Tibial nerve (tissue), 4 donors: ENCODE measurements at places on chromosomes 12 and 14. TPM values are rescaled to one million over a fixed set of nuclear protein-coding genes. Genes with fewer than 3 reads are reported as not detected.

Gene KRT77
- not detected for total RNA-seq

Gene IL31
- not detected for total RNA-seq

DNA sequence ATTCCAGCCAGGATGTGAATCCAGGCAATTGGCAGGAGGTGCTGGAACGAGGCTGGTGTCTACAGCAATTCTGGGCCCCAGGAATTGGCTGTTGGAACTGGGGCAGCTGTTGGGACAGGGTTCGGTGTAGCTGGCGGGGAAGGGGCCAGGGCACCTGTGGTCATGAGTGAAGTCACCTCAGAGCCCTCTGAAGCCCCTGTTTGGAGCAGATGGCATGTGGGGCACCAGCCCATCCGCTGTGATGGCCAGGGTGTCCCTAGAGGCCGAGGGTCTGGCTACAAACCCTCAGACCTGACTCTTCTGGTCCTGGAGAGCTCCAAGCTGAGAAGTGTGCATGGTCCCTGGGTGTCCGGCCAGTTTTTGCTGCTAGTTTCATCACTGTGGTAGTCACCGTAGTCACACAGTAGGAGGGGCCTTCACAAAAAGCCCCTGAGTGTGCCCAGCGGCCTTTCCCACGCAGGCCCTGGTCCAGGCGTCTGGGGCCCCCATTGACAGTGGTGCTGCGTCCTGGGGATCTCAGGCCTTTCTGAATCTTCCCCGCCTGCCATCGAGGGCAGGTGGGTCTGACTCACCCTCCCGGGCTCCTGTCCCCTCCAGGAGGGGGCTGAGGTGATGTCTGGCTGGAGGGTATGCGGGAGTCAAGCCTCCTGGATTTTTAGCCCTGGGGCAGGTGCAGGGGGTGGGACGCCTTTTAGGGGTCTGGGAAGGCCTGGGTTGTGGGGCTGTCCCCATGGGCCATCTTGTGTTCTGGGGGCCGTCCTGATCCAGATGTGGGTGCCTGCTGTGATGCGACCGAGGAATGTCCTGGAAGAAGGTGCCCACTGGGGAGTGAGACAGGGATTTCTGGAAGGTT lies 368.0 kb downstream of the TMEM121 start:
- H3K4me1 ChIP-seq: no peaks in the 10 kb centered on the region
- no peaks in the 10 kb centered on the region for H3K36me3 ChIP-seq
- H3K27ac ChIP-seq: no peak overlapping the region
- no peak for DNase-seq
- H3K4me3 ChIP-seq: no peak overlapping the region

DNA sequence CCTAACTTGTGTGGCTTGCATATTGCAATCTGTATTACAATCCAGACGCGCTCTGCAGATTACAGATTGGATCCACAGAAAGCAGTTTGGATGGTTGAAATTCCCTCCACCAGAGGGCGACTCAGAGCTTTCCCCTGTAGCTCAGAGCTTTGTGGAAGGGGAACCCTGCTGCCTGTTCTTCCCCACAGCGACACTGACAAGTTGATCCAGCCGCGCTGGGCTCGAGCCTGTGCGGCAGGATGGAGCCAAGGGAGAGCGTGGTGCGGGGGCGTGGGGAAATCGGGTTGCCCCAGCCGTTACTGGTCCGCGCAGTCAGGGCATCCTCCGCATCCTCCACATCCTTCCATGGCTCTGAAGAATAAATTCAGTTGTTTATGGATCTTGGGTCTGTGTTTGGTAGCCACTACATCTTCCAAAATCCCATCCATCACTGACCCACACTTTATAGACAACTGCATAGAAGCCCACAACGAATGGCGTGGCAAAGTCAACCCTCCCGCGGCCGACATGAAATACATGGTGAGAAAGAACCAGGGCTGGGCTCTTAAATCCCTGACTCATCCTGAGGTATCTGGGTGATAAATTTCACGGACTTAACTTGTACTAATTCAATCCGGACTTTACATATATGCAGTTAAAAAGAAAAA lies at the start of gene GLIPR1L1:
TSS of gene GLIPR1L1 (plus strand) at position 287 of the 647 bp plus-strand sequence. CDS start at position 346, 59 bp downstream.
- H3K4me1 ChIP-seq: peaks cover 19% of the 10 kb centered on the region
- H3K27ac ChIP-seq: no peak within 1 kb of the TSS
- H3K36me3 ChIP-seq: no peaks in the 10 kb centered on the region
- peak; percentile 84 for DNase-seq

GRCh38 chr14:95494456-95494855 lies 22.0 kb downstream of the SYNE3 start:
- H3K27ac ChIP-seq: no peak overlapping the region
- peaks cover 72% of the 10 kb centered on the region for H3K4me1 ChIP-seq
- no peak overlapping the region for H3K4me3 ChIP-seq

- DNase-seq: no peak
- no peaks in the 10 kb centered on the region for H3K36me3 ChIP-seq
- no peaks in the 10 kb centered on the region for H3K27me3 ChIP-seq
- no peaks in the 10 kb centered on the region for H3K4me1 ChIP-seq
- H3K4me3 ChIP-seq: no peak overlapping the region
- H3K27ac ChIP-seq: no peak overlapping the region
Observed at GRCh38 chr12:28640519-28640918, 450.3 kb downstream of the CCDC91 start.

GRCh38 chr12:62722971-62723680 lies 211.8 kb downstream of the PPM1H start:
- no peaks in the 10 kb centered on the region for H3K27me3 ChIP-seq
- no peak overlapping the region for H3K4me3 ChIP-seq
- no peak for DNase-seq
- no peaks in the 10 kb centered on the region for H3K4me1 ChIP-seq

DNA sequence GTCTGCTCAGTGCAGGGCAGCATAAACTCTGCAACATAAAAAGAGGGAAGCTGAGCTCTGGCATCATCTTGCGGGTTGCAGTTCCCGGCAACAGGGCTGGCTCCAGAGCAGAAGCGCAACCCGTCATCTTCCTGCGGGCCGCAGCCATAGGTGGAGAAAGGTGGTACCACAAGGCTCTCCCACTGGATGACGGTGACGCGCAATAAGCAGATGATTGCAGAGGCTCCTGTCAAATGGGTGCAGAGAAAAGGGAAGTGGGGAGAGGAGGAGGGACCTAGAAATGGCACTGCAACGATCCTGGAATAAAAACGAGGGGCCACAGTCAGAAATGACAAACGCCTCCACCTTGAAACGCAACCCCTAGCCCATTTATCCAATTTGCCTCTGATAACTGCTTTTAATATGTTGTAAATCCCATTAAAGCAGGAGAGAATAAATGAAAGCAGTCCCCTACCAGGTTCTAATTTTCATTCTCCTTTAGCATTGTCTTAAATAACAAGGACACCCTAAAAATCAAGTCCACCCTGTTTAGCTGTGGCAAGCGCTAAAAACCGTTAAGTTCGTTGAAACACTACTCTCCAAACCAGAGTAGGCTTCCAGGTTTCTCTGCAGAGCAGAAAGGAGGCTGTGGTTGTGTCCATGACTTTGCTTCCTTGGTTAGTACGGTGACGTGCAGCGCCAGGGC lies 30.9 kb upstream of the TUBA1C start:
- peak overlapping the region; percentile 56 for H3K4me3 ChIP-seq
- no peaks in the 10 kb centered on the region for H3K27me3 ChIP-seq
- no peaks in the 10 kb centered on the region for H3K36me3 ChIP-seq
- peak overlapping the region; percentile 96 for H3K27ac ChIP-seq
- DNase-seq: no peak

- no peaks in the 10 kb centered on the region for H3K27me3 ChIP-seq
- DNase-seq: no peak
- H3K36me3 ChIP-seq: no peaks in the 10 kb centered on the region
- peaks cover 40% of the 10 kb centered on the region for H3K4me1 ChIP-seq
- H3K27ac ChIP-seq: peak overlapping the region; percentile 82
Observed at GRCh38 chr14:99754141-99755067, 38.8 kb upstream of the EML1 start.

- no peaks in the 10 kb centered on the region for H3K4me1 ChIP-seq
- no peaks in the 10 kb centered on the region for H3K27me3 ChIP-seq
- DNase-seq: no peak
- no peaks in the 10 kb centered on the region for H3K36me3 ChIP-seq
- no peak overlapping the region for H3K27ac ChIP-seq
Observed at GRCh38 chr12:62846491-62846890, 88.5 kb downstream of the PPM1H start.
